IPS DF 6.9 (cell line): ENCODE measurements at places on chromosomes 16 and 17.

GRCh38 chr17:64750891-64751677 lies 89.0 kb upstream of the SMURF2 start:
- no peak for DNase-seq

GRCh38 chr16:67464565-67464964 lies 16.4 kb downstream of the ATP6V0D1 start:
- DNase-seq: no peak

GRCh38 chr16:67528222-67528869 lies at the start of gene RIPOR1:
TSS of gene RIPOR1 (plus strand) at chr16:67528829. CDS start at chr16:67538447, 9,618 bp downstream.
- DNase-seq: no peak

GRCh38 chr16:11320170-11320569 lies 25.1 kb upstream of the RMI2 start:
- DNase-seq: no peak

- DNase-seq: no peak
Observed at GRCh38 chr16:78199325-78200022, 100.0 kb downstream of the WWOX start.

GRCh38 chr16:4795181-4795827 lies at the start of gene SMIM22:
TSS of gene SMIM22 (plus strand) at chr16:4795369. CDS start at chr16:4795735, 366 bp downstream.
- no peak for DNase-seq

DNA sequence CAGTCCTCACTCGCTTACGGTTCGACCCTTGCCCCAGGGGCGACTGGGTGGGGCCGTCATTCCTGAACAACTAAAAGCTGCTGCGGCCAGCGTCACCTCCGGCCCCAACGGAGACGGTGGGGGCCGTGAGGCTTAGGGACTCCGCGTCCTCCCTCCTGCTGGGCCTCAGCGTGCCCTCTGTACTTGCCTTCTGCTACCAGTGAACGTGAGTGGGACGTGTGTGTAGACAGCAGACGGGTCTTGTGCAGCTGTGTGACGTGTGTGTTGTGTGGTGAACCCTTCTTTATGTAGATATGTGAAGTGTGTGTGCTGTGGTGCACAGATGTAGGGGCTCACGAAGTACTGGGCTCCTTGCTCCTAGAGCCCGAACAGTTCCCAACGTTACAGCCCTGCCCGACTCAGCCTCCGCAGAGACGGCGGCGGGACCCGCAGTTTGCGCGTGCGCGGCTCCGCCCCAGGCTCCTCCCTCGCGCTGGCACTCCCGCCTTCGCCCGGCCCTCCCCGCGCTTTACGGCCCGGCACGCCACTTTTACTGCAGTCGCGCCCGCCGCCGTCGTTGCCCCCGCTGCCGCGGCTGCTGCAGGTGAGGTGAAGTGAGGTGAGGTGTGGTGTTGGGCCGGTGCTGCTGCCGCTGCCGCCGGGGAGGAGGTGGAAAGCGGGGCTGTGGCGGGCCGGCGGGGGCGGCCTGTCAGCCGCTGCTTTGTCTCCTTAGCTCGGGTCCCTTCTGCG lies at the start of gene PHAF1:
Gene PHAF1 (plus strand): TSS at position 535 of the 729 bp plus-strand sequence. CDS start 235 bp downstream, outside the sequence.
- DNase-seq: peak; percentile 84

GRCh38 chr17:51613255-51613654 lies 352.9 kb downstream of the UTP18 start:
- no peak for DNase-seq

- DNase-seq: no peak
Observed at GRCh38 chr17:2777242-2777867, 18.9 kb upstream of the RAP1GAP2 start.

- DNase-seq: no peak
Observed at GRCh38 chr17:69948406-69948805, 126.6 kb upstream of the KCNJ16 start.

- no peak for DNase-seq
Observed at GRCh38 chr17:57461082-57461481, 204.8 kb downstream of the MSI2 start.

- no peak for DNase-seq
Observed at GRCh38 chr17:77733576-77734296, 224.8 kb upstream of the TNRC6C start.

DNA sequence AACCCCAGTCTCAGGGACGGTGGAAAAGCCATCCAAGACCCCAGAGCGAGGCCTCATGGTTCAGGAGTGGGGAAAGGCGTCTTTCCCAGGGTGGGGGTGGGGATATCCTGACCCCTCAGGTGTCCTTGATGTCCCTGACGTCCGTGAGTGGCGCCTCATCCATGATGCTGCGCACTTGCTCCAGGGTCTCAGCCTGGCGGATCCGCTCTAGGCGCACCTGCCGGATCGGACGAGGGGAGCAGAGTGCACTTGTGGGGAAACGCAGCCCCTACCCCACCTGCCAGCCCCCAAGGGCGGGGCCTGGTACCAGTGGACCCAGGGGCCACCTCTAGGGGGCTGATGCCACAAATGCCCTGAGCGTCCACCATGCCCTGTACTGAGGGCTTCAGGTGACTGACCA lies 20.2 kb downstream of the RABEP2 start:
- no peak for DNase-seq

- DNase-seq: no peak
Observed at GRCh38 chr16:84091460-84091859, 25.3 kb downstream of the MBTPS1 start.

DNA sequence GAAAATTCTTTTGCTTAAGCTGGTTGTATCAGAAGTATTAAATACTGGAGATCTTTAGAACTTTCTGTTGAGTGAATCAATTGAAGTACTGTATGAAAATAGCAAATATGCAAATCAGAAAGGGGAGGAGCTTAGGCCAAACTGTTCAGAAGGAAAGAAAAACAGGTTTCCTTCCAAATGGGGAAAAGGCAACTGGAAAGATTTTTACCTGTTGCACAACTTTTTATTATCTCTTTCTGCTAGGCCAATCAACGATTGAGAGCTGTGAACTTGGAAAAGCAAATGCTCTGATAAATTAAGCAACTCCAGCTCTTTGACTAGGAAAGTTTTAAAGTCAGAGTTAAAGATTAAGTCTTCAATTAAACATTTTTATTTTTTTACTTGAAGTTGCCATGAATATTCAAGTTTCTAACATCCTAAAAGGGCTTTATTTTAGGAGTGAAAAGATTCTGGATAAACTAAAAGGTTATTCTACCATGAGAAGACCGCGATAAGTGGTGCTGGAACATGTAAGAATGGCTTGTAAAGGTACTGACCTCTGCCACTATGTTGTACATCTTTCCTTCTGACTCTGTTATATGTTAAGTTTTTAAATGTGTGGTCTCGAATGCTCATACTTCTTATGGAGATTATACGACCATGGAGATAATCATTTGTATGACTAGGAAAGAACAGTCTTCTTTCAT lies 16.5 kb downstream of the DCUN1D3 start:
- DNase-seq: no peak

GRCh38 chr17:78598013-78598471 lies 20.8 kb upstream of the DNAH17 start:
- DNase-seq: no peak

DNA sequence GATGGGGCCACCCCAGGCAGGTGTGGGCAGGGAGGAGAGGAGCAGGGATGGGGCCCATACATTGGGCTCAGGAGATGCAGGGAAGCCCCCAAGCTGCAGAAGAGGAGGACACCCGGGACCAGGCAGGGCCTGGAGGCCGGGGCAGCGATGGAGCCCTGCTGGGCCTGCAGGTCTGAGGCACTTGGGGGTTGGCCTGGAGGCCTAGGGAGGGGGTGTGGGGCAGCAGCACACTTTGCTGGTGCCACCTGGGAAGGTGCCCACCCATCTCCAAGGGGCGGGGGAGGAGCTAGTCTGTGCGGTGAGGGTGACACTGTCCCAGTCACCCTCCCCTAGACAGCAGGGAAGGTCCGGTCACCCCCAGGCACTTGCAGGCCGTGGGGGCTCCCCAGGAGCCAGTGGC lies 6.4 kb upstream of the CCDC57 start:
- DNase-seq: no peak

GRCh38 chr16:87849419-87850008 lies 19.8 kb downstream of the SLC7A5 start:
- no peak for DNase-seq

DNA sequence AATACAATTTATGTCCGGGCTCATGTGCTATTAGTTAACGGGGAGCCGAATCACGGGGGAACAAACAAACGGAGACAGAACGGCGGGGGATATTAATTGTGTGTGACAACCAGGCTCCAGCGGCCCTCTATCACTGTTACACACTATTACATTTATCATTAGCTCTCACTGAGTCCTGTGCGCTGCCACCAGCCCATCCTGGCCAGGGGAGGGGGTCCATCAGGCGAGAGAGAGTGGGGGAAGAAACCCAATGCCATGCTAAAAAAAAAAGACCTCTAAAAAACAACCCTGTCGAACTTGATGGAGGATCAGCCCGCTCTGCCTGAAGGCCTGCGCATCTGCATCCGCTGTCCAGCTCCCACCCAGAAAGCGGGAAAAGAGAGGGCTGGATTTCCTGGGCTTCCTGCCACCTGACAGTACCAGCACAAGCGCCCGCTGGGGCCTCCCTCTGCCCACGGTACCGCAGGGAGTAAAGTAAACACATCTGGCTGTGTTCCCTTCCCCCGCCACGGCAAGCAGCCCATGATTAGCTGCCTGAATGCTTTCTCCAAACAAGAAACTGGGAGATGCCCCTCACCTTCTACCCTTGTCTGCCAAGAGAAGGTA lies 41.7 kb downstream of the PIPOX start:
- DNase-seq: no peak

GRCh38 chr16:74026373-74027281 lies 270.0 kb upstream of the PSMD7 start:
- no peak for DNase-seq

DNA sequence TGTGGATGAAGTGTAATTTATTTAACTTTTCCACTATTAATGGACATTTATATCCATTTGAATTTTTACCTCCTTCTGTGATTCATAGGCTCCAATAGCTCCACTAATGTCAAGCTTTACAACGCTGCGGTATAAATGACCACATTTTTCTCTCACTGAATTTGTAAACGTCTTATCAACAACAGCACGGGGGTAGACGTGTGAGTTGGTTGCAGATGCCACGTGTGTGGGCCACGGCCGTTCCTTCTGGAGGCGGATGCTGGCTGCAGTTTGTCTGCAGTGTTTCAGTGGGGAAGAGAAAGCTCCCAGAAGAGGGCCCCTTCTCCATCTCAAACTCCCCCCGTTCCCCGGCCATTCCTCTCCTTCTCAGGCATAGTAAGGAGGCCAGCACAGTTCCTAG lies 68.2 kb upstream of the XYLT1 start:
- no peak for DNase-seq

DNA sequence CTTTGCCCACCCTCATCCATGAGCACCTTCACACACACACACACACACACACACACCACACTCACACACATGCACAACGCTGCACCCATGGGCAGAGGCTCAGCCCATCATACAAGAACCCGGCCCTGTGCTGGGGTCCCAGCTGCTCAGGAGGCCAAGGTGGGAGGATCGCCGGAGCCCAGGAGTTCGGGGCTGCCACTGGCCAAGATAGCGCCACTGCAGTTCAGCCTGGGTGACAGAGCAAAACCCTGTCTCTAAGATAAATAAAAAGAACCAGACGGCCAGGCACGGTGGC lies 3.4 kb upstream of the FSCN2 start:
- no peak for DNase-seq

DNA sequence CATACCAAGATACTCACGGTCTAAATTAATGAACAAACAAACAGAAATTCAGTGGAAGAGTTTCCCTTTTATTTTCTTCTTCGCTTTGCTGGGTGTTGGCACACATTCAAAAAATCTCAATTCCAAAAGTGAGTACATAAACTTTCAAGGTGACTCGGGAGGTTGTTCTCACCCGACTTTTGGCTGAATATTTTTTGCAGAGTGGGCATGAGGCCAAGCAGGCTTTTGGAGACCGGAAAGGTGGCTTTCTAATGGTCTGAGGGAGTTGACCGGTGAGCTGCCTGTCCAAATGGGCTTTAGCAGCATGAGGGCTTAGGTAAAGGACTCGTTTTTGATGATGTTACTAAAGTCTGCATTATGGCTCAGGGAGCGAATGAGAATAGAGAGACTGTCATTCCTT lies 318.7 kb downstream of the CPPED1 start:
- DNase-seq: no peak

DNA sequence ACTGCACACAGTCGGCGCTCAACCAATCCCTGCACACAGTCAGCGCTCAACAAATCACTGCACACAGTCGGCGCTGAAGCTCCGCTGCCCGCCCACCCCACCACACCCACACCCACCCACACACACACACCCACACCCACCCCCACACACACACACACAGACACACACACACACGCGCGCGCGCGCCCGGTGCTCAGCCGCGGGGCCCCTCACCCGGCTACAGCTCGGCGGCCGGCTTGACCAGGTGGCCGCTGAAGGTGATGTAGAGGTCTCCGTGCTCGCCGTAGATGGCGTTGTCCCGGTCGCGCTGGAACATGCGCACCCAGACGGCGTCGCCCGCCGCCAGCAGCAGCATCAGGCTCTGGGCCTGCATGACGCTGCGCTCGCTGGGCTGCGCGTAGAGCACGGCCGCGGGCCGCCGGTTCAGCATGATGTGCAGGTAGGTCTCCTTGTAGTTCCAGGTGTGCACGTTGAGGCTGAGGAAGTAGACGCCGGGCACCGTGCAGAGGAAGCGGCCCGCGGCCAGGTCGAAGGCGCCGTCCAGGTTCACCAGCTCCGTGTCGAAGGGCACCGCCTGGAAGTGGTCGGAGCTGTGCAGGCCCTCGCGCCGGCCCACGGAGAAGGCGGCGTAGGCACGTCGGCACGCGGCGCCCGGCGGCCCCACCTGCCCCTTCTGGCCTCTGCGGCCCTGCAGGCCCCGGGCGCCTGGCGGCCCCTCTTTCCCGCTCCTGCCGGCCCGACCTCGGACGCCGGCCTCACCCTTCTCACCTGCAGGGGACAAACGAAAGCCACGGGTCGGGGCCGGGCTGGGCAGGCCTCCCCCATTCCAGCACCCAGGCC lies 2.5 kb downstream of the C1QTNF8 start:
- DNase-seq: no peak

GRCh38 chr17:77083531-77083930 lies 57.2 kb upstream of the SEC14L1 start:
- no peak for DNase-seq

DNA sequence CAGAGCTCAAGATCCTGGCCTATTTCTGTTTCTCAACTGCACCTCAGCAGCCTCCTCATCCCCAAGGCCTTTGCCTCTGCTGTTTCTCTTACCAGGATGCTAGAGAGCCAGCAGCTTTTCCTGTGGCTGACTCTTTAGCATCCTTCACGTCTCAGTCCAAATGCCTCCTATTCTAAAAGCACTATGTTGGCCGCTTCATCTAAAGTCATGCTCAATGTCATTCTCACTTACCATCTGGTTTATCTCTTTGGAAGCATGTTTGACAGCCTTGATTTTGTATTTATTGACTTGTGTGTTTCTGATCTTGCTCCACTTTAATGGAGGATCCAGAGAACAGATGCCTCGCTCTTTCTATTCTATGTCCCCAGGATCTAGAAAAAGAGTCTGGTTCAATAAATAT lies 351.8 kb upstream of the CDH11 start:
- no peak for DNase-seq

DNA sequence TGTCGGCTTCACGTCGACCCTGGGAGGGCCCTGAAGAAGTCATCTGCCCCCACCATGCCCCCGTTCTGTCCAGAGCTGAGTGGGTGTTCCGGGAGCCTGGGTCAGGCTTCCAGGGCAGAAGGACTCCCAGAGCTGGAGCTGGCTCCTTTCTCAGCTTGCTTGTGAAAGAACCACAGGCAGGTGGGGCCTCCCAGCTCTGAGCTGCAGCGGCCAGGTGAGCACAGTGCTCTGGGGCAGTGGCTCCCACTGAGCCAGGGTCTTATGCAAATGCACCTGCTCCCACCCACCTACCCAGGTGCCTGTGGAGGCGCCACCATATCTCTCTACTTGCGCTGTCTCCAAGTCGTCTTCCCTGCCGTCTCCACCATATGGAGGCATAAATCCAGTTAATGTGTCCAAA lies 140.0 kb upstream of the RPL38 start:
- no peak for DNase-seq
